ENCODE measurements at places on chromosomes 5 and 9. TPM values are rescaled to one million over a fixed set of nuclear protein-coding genes. Genes with fewer than 3 reads are reported as not detected.

The SLC12A2 gene
- total RNA-seq: 11.1 TPM

The ASS1 gene
- 16.8 TPM for total RNA-seq

The LPAR1 gene
- total RNA-seq: 21.3 TPM

The C9orf50 gene
- not detected for total RNA-seq

The ZNF367 gene
- 3.9 TPM for total RNA-seq

The HAPLN1 gene
- not detected for total RNA-seq

The EQTN gene
- not detected for total RNA-seq

The PCDHGA5 gene
- total RNA-seq: 0.18 TPM

All from A549 treated with ZK216348 at 1 μM for 4 hours (cell line).